ENCODE measurements at places on chromosomes 3 and 15.

DNA sequence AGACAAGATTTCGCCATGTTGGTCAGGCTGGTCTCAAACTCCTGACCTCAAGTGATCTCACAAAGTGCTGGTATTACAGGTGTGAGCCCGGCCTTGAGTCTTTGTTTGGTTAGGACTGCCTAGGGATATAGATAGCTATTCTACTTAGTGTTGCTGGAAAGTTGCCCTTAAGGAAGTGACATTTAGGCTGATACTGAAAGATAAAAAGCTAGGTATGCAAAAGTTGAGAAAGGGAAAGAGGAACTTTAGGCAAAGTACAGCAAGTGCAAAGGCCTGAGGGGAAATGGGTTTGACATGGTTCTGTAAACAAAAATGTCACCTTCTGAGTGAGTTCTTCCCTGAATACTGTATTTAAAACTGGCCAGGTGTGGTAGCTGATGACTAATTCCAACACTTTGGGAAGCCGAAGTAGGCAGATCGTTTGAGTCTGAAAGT is 111.5 kb downstream of the ZNF609 start:
- no peak for DNase-seq

- no peak for DNase-seq
Measured at GRCh38 chr15:40336744-40337122, 4.0 kb downstream of the CCDC9B start.

DNA sequence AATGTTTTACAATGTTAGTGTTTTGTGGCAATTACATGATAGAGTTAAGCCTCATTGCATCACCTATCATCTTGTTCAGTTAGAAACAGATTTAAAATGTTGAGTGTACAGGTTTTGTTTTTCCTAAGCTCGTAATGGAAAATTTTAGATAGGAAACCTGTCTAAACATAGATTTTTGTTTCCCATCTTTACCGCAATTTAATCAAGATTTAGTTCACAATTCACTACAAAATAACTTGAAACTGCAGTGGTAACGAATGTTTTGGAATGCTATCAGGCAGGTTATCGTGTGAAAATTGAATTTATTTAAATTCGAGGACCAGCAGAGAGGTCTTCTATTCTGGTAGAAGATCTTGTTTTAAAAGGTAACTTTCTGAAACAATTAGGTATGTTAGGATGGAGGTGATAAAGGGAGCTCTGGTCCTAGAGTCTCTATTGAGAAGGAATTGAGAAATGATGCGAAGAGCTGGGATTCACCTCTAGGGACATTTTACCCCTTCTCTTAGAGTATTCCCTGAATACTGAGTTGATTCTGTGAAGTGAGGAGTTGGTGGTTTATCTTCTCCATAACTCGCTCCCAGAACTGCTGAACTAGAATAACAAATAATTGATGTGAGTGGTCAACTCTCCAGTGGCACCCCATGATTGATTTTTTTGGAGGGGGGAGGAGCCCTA is 1.4 kb downstream of the DOCK3 start:
- no peak for DNase-seq

GRCh38 chr3:161557445-161558150 is 61.0 kb downstream of the OTOL1 start:
- no peak for DNase-seq

DNA sequence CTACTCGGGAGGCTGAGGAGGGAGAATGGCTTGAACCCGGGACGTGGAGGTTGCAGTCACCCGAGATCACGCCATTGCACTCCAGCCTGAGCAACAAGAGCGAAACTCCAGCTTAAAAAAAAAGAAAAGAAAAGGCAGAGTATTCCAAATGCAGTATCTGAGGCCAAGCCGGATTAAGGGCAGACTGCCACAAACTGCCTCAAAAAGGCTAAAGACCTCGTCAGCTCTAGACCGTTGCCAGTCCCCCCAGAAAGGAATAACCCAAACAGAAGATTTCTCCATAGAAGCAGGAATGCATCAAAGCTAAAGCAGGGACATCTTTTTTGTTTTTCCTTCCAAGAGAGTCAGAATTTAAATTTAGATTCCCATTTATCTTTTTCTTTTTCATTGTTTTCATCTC is 72.9 kb downstream of the TM4SF4 start:
- DNase-seq = no peak

- no peak for DNase-seq
Measured at GRCh38 chr3:152835601-152836102, 721 bp downstream of the P2RY1 start.

DNA sequence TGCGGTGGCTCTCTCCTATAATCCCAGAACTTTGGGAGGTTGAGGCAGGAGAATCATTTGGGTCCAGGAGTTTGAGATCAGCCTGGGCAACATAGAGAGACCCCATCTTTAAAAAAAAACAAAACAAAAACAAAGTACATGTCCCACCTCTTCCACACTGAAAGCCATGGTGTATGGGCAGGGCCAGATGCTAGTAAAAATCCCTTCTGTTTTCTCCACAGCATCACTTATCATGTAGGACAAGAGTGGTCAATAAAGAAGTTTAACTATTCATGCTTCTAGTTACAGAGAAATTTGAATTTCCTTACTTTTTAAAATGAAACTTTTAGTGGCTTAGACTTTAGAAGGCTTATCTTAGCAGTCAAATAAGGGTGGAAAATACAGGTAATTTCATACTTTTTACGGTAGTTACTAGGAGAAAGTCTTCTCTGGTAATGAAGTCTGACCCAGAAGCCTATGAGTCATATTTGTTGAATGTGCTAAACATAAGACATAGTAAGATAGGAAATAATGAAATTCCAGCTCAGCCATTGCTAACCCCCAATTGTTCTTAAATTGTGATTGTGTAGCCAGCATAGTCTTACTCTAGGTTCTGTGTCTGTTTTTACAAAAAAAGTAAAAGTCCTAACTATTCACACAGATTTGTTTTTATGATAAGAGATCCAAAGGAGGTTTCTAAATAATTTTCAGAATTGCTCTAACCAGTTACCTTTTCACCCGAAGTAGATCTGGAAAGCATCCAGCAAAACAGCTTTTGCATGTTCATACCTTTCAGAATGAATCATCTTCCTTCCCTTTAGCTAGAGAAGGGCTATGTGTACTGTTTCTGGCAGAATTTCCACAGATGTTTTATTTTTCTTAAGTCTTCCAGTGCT is 16.4 kb upstream of the ZNF609 start:
- DNase-seq = peak; percentile 39

GRCh38 chr3:140391061-140391460 is 286.8 kb upstream of the TRIM42 start:
- DNase-seq = no peak

DNA sequence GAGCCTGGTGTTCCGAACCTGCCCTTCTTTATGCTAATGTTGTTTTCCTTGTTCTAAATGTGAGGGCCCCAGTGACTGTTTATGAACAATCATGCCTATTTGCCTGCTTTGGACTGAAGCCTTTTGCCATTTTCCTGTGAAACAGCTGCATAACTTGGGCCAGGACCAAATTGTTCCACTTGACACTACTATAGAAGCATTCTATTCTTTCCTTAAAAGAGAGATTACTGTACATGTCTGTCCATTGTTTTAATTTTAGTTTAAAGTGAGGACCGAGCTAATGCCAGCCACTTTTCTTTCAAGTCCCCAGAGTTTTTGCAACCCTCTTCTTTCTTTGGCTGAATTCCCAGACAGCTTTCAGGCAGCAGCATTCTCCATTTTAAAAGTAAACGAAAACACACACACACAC is 980.3 kb downstream of the CADM2 start:
- DNase-seq = no peak
